ENCODE measurements at places on chromosomes 13 and 19.
A peak's percentile ranks its signal among the peaks of the same experiment; 100 is the strongest.

- no peak for DNase-seq
These were observed 536.5 kb upstream of the SPRY2 start for GRCh38 chr13:80877209-80877943.

GRCh38 chr13:77437267-77437666, 98.2 kb upstream of the SCEL start:
- DNase-seq: no peak

DNA sequence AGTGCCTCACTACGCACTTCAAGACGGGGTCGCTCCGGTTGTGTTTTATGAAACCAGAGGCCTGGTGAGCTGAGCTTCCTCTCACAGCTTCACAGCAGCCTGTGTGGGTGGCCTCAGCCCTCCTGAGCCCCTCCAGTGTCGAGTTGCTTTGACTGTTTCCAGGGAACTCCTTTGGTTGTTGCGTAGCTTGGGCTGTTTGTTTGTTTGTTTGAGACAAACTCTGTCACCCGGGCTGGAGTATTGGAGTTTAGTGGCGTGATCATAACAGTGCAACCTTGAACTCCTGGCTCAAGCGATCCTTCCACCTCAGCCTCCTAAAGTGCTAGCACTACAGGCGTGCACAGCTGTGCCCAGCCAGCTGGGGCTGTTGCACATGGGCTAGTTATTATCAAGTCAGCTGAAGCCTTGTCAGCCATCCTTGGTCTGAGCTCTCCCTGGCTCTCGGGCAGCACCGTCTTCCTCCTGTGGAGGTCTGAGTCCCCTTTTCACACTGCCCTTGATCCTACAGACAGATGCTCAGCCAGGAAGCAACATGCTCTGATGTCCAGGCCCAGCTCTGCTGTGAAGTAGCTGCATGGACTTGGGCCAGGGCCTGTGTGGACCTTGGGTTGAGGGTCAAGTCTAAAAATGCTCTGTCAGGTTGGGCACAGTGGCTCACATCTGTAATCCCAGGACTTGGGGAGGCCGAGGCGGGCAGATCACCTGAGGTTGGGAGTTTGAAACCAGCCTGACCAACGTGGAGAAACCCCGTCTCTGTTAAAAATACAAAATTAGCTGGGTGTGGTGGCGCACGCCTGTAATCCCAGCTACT, 10.2 kb downstream of the DOT1L start:
- no peak for DNase-seq

GRCh38 chr13:63425131-63425530, 2009.5 kb upstream of the PCDH20 start:
- DNase-seq: no peak

- DNase-seq: no peak
These were observed 34.1 kb downstream of the ELL start for GRCh38 chr19:18487576-18488402.

GRCh38 chr19:5018224-5019015, 49.5 kb downstream of the KDM4B start:
- DNase-seq: no peak

- DNase-seq: peak; percentile 22
These were observed 61.8 kb downstream of the AKAP11 start for GRCh38 chr13:42333613-42334328.

- DNase-seq: no peak
These were observed 14.5 kb upstream of the CERS4 start for GRCh38 chr19:8194528-8195267.

DNA sequence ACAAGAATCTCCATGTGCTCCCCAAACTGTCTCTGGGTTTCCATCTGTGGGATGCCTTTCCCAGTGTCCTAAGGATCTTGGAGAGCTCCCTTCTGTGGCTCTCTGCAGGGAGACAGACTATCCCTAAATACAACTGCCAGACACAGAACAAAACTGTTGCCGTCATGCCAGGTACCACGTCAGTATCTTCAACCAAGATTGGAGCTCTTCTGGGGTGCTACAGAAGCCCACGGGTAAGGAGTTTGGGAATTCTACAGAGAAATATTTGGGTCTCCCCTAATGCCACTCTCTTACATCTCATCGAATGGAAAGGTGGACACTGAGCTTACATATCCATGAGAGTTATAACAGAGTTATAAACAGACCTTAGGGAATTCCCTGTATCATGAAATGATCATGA, 4.9 kb upstream of the MBD3L3 start:
- DNase-seq: no peak

DNA sequence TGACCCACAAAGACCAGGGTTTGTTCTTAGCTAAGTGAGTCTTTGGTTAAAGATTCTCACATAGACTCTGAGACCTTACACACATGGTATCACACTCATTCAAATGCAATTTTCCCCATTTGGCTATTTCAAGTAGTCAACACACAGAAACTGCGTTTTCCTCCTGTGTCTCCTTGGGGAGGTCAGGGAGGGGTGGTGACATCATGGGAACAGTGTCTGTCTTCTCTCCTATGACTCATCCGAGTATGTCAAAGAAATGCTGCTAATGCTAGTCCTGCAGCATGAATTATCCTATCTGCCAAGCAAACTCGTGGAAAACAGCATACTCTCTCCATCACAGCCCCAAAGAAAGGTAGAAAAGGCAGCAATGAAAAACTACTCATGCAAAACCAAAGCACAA, 100.2 kb downstream of the ENOX1 start:
- no peak for DNase-seq

- DNase-seq: no peak
These were observed at the start of gene KL for GRCh38 chr13:33016414-33017322. Gene KL, plus strand, starts transcription at chr13:33016423. Its CDS starts 18 bp downstream, at chr13:33016441.

GRCh38 chr19:55690769-55691545, 15.9 kb downstream of the EPN1 start:
- DNase-seq: no peak

DNA sequence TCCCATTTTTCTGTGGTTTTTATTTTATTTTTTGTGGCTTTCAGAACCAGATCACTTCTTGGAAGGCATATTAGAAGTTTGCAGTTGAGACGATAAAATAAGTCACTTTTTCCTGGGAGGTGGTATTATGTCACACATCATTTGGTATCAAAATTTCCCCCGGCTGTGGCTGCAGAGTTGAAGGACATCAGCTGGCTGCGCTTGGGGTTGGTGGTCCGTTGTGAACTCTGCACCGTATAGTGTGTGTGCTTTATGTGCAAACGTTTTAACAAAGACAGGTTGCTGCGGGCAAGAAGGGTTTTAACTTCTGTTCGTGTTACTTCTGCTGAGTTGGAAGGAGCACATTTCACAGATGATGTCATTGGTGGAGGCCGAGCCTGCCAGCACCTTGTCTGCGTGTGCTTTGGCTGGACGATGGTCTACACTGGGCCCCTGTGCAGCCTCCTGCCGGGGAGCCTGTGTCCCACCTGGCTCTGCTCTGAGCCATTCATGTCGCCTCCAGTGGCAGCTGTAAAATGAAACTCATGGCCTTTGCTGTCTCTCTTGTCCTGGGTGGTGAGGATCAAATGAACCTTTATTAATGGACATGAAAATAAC, 9.6 kb downstream of the ATP11A start:
- DNase-seq: no peak

DNA sequence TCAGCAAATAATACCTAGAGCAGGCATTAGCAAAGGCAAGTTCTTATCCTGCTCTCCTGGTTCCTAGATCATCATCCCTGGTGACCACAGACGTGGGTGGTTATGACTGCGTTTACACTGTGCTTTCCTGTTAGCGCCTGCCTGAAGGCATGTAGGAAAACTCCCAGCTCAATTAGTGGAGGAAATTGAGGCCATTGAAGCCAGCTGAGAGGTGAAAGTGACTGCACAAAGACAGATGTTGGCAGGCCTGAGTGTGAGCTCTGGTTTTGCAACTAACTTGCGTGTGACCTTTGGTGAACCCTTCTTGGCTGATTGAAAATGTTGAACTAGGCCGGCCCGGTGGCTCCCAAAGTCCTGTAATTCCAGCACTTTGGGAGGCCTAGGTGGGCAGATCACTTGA, 17.5 kb upstream of the NWD1 start:
- no peak for DNase-seq

GRCh38 chr19:29277102-29277501, 64.2 kb upstream of the UQCRFS1 start:
- DNase-seq: peak; percentile 33

GRCh38 chr13:91017031-91017668, 330.3 kb upstream of the MIR17HG start:
- peak; percentile 9 for DNase-seq

- peak; percentile 88 for DNase-seq
These were observed 11.8 kb upstream of the SHD start for GRCh38 chr19:4267101-4267900.

DNA sequence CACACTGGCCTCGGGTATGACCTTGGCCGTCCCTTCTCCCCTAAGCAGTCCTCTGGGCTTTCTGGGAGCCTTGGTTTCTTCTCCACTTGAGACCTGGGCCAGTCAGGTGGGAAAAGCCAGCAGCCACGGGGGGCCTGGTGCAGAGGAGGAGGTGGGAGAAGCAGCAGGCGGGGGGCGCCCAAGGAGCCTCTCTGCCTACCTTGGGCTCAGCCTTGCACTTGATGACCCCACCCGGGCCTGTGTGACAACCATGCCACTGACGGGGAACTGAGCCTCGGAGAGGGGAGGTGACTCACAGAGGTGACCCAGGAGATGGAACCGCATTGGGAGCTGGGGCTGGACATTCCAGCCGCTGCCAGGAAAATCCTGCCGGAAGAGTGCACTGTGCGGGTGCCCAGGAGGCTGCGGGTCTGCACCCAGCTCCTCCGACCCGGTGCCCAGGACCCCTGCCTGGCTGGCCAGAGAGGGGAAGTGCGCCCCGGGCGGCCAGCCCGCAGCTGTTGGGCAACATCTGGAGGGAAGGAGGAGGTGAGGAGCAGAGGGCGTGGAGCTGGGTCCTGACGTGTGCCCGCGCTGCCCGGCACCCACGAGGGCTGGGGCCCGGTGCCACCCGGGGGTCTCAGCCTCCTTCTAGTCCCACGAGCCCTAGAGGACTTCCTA, 23.4 kb upstream of the SLC7A10 start:
- DNase-seq: no peak

- no peak for DNase-seq
These were observed 32.0 kb downstream of the NAXD start for GRCh38 chr13:110647365-110647737.

GRCh38 chr13:21909331-21909730, 238.5 kb downstream of the FGF9 start:
- no peak for DNase-seq

DNA sequence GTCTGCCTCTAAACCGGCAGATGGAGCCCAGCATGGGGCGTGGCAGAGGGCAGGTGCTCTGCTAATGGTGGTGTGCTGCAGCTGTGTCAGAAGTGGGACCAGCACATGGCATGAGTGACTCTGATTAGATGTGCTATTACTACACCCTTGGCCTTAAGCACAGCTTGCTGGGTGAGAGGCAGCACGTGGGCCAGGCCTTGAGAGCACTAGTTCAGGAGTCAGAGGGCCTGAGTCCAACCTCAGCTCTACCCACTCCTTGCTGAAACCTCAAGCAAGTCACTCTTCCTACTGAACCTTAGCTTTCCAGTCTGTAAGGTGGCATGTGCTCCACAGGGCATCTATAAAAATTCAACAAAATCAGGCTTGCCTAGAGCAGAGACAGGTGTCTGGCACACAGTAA, 22.7 kb downstream of the AKT2 start:
- no peak for DNase-seq

GRCh38 chr13:36343766-36344165, 2.4 kb downstream of the SPART start:
- no peak for DNase-seq

GRCh38 chr13:65597839-65598818, 1632.0 kb downstream of the PCDH9 start:
- no peak for DNase-seq

DNA sequence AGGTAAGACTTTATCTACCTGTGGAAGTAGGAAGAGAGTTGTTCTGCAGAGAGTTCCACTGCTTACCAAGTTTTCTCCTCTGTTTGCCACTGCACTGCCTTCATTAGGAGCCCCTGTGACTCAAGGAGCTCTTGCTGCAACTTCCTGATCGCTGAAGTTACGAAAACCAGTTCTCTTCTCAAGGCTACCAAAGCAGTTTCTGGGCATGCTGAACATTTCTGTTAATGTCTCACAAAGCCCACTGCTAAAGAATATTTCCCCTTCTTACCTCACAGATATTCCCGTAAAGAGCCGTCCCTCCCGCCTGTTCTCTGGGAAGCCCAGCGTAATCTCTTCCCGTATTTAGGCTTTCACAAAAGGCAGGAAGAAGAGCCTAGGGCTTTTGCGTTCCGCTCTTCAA, 82.6 kb upstream of the OXGR1 start:
- no peak for DNase-seq

DNA sequence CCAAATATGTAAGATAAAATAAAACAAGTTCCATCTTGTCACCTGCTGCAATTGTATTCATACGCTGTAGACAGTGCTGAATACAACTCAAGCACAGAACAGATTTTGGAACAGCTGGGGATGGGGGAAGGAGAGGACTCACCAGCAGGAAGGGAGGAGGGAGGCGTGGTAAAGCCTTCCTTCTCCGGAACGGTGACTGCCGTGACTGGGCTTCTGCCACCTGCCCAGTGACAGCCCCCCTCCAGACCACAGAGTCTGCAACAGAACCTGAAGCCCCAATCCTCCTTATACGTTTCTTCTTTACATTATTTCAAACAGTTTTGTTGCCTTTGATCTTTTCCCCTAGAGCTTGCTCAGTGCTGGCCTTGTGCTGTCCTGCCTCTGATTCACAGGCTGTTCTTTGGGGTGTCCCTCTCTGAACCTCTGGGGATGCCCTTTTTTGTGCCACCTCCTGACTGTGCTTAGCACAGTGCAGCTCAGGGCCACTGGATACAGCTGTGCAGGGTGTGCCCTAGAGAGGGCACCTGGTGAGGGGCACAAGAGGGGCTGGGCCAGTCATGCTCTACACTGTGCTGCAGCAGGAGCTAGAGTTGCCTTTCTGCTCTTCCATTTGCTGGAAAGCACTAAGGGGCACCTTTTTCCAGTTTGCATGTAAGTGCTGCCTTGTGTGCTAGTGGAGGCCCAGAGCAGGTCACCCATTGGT, 213.0 kb downstream of the ZIC5 start:
- DNase-seq: no peak

GRCh38 chr13:110853235-110853721, 61.6 kb downstream of the ANKRD10 start:
- DNase-seq: no peak

DNA sequence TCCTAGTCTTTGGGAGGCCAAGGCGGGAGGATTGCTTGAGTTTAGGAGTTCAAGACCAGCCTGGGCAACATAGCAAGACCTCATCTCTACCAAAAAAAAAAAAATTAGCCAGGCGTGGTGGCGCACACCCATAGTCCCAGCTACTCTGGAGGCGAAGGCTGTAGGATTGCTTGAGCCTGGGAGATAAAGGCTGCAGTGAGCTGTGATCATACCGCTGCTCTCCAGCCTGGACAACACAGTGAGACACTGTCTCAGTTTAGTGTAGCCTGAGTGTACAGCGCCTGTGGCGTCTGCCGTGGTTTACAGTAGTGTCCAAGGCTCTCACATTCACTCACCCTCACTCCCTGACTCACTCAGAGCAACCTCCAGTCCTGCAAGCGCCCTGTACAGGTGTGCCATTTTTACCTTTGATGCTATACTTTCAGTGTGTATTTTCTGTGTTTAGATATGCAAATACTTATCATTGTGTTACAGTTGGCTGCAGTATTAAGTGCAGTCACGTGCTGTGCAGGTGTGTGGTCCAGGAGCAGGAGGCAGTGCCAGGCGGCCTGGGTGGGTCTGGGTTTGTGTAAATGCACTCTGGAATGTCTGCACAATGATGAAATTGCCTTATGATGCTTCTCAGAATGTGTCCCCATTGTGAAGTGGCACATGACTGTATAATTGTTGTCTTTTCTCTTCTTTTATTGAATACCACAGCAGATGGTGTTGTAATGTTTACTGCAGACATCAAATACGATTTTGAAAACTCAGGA, 36.1 kb upstream of the DCUN1D2 start:
- DNase-seq: no peak

GRCh38 chr19:32200312-32201038, 144.9 kb upstream of the ZNF507 start:
- no peak for DNase-seq
